LoVo (cell line): ENCODE measurements at places on chromosomes 11 and 22.
A peak's percentile ranks its signal among the peaks of the same experiment; 100 is the strongest.

GRCh38 chr11:125192183-125192582 lies 27.6 kb downstream of the PKNOX2 start:
- DNase-seq: no peak

DNA sequence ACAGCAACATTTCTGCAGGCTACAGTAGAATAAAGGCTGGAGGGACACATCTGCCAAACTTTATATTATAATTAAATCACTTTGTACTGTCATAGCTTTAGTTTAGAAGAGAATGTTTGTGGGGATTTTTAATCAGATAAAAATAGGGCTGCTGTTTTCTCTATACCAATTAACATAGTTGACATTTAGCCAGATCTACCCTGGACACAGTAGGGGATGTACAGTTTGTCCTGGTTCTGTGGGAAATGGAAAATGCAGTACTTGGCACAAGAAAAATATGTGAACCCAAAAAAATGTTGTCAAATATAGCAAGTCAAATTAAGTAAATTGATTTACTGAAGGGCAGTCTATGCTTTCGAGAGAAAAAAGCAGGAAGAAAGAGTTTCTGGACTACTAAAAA lies 20.8 kb upstream of the PICALM start:
- DNase-seq: no peak

GRCh38 chr11:105611572-105612441 lies 1.9 kb downstream of the GRIA4 start:
- no peak for DNase-seq

GRCh38 chr11:102640946-102641345 lies 15.8 kb upstream of the MMP20 start:
- DNase-seq: no peak

DNA sequence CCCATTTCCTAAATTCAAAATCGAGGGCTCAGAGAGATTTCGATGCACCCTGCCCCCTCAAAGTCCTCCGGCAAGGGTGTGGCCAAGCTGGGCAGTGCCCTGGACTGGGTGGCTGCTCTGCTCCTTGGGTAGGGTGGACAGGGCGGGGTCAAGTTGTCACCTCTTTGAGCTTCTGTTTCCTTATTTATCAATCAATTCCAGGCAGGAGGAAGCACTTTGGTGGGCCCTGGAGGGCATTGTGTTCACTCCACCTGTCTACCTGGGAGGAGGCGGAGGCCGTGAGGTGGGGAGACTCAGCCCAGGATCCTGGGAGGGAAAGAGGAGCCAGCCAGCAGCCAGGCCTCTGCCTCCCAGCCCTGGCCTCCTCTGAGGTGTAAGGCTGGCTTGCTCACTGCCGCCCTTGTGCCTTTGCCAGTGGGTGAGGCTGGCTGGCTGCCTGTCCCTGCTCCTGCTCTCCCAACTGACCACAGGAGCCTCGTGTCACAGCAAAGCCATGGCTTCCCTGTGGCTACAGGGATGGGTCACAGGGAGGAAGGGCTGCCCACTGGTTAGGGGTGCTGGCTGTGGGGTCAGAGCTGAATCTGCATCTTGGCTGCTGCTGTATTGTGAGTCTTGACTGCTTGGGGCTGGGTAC lies 25.5 kb upstream of the SHISAL1 start:
- no peak for DNase-seq

DNA sequence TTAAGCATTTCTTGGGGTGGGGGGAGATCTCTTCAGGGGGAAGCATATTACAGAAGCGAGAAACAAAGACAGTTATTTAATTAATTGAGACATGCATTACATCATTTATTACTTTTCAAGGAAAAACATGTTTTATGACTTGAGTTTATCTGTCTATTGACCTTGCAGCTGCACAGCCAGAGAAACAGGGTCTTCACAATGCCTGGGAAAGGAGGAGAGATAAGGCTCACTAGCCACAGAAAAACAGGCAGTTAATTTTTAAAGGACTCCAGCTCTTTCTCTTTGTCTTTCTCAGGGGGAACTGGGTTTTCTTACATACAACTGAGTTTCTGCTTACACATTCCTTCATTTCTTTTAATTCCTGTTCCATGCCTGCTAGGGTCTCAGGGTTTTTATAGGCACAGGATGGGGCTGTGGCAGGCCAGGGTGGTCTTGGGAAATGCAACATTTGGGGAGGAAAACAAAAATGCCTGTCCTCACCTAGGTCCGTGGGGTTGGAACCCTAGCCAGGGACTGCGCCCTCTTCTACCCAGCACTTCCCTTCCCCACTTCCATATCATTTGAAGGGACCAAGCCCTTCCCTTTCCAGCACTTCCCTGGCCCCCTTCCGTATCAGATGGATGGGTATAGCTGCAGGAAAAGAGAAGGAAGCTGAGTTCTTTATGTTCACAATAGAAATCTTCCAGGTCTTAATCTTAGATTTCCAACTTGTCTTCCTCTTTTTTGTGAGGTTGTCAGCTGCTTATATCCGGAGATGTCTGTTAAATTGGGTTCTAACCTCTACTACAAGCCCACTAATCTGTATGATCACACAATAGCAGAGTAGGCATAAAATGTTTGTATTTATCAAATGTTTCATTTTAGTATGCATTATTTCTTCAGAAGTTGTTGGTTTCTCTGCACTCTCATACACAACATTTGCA lies 38.3 kb downstream of the BIRC2 start:
- DNase-seq: no peak

DNA sequence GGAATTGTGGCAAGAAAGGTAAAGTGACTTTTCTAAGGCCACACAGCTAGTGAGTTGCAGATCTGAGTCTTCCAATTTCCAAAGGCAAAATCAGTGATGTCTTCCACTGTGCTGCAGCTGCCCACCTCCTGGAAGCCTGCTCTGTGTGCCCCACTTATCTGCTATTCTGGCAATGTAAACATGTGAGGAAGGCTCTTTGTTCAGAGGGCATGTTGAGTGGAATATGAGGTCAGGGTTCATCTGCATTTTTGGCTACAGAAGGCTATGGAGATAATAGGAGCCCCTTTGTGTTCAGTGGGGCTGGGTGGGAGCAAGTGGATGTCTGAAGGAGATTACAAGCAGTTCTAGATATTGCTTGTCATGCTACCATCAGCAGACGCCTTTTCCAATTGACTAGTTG lies 396.2 kb downstream of the BUD13 start:
- no peak for DNase-seq

- DNase-seq: peak; percentile 94
Measured at GRCh38 chr11:34263441-34264091, 94.2 kb downstream of the ABTB2 start.

DNA sequence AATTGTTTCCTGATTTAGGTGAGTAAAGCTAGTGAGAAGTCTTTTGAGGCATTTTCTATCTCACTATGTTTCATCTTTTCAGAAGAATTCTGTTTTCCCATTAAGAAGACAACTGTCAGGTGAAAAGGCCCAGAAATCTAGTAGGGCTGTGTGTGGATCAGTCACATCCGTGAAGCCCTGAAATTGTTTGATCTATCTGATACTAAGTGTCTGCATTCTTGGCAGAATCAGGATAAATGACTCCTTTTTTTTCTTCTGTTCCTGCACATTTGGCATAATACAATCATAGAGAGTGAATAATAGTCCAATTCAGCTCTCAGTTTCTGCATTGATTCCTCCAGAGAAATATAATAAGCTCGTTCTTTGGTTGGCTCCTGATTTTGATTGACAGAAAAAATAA lies 208.3 kb downstream of the NAV2 start:
- DNase-seq: no peak

DNA sequence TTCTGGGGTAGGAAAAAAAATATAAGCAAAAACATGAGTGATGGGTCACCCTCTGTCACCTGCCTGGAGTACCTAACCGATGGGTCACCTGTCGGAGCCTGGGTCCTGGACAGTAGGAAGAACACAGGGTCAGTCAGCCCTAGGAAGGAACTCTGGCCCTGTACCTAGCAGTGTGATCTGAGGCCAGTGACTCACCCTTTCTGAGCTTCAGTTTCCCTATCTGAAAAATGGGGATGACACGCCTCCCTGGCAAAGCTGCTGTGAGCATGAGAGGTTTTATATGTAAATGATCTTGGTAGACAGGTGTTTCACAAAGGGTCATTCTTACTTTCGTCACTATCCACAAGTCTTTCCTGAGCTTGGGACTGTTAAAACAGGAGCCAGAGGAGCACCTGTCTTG lies 182.0 kb downstream of the ST3GAL4 start:
- DNase-seq: no peak

GRCh38 chr11:46161201-46161600 lies 39.9 kb upstream of the PHF21A start:
- DNase-seq: no peak

GRCh38 chr11:112885744-112886433 lies 75.3 kb upstream of the NCAM1 start:
- peak; percentile 23 for DNase-seq

- DNase-seq: no peak
Measured at GRCh38 chr11:77501758-77502157, 27.9 kb upstream of the PAK1 start.

- DNase-seq: peak; percentile 11
Measured at GRCh38 chr11:120209746-120210625, 846 bp upstream of the OAF start.

DNA sequence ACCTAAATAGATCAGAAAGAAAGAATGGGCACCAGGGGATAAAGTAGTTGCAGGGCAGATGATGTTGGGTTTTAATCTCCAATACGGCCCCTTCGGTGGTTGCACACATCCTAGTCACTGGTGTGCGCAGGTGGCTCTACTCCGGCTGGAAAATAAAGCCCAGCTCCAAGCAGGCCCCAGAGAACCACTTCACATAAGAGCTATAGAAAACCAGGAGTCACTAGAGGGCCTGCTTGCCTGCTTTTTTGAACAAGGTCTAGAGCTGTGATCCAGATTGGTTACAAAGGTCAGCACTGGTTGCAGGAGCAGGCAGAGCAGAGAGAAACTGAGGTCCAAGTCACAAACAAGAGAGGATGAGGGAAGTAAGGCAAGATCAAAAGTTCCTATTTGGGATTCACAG lies 41.5 kb upstream of the MS4A8 start:
- DNase-seq: no peak

DNA sequence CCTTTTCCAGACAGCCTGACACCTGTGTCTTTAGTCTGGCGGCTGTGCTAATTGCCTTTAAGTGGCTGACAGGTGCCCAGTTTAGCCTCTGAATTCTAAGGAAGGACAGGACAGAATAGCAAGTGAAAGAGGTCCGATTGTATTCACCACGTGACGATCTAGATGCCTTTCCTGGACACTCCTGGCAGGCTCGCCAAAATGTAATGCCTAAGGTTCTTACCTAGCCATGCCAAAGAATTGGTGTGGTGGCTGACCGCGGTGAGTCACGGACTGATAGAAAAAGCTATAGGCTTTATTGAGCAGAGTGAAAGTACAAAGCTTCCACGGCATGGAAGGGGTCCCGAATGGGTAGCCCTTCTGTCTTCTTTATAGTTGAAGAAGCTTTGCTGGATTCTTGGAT lies 26.7 kb downstream of the ANKRD42 start:
- peak; percentile 71 for DNase-seq

DNA sequence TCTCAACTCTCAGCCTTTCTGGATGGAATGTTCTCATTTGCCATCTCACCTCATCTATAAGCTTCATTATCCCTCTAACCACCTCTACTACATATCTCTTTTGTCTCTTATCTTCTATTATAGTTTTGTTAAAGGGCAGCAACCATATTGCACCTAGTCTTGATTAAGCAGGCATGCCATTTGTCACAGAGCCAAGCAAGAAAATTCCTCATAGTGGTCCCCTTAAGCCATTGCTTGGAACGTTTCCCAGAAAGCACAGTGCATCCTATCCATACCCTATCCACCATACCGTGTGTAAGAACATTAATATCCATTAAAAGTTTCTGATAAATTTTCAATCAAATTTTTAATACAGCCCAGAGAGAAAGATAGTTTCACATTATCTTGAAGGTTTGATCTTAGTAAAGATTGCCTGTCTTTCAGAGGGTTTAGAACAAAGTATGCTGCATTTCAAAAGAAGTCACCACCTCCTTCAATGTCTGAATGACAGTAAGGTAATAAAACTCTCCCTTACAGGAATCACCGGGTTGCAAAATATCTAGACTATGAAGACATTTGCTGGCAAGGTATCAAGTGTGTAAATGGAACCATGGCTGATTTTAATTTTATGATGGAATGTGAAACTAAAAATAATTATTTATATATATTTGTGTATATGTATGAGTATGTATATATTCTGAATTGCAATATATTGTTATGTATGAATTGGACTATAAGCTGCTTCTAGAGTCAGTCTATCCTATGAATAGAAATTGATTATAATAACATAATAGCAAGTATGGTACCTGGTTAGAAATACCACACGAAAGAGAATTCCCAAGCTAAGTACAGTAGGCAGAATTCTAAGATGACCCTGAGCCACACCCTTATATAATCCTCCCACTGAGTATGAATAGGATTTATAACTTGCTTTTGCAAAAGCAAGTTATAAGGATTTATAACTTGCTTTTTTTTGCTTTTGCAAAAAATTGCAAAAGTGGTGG lies 1296.3 kb downstream of the LRRC4C start:
- no peak for DNase-seq

- DNase-seq: no peak
Measured at GRCh38 chr11:120969993-120970392, 53.9 kb upstream of the TBCEL start.

GRCh38 chr11:128407962-128408361 lies 179.4 kb downstream of the ETS1 start:
- DNase-seq: no peak

- DNase-seq: no peak
Measured at GRCh38 chr22:34410111-34410510, 489.8 kb upstream of the LARGE1 start.

DNA sequence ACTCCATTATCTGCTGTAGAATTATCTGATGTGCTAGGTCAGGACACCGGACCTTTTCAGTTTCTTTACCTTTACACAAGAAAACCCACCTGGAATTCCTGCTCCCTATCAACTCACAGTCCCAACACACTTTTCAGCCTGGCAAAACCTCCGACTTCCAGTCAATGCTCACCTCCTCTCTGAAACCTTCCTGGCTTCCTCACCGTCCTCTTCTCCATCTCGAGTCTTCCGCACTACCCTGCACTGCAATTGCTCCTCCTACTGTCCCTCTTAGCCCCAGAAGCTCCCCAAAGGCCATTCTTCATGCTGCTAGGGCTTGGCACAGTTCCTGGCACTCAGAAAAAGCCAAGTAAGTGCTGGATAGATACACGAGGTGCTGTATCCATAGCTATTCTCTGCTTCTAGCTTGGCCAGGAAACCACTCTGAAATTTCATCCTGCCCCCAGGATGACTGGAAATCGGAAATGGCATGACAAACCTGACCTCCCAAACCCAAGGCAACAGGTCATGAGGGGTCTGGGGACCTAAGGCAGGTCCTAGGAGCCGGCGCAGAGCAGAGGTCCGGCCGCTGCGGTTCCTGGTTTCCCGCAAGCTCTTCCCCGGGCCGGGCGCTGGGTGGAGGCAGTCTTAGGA lies 702 bp downstream of the SYN3 start:
- no peak for DNase-seq
